ENCODE measurements at places on chromosomes 12 and 14.

DNA sequence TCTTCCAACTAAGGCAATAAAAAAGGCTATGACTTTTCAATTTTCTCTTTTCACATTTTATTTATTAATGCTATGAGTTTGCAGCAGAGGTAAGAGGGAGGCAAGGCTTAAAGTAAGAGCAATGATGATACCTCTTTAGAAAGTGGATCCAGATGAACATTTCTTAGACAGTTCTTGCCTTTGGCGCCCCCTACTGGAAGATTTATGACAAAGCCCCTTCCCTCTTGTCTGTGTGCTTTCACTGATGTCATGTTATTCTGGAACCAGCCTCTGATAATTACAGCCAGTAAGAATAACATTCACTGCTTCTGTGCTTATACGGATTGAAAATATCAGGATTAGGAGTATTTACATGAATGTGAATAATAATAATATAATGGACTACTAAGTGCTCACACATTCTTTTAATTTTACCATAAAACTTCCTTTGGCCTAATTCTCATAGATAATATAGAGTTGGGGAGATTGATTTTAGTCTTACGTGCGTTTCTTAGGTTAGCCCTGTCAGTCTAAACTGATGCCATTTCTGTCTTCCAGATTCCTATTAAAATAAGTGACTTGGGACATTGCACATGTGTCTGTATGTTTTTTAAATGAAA, 1929.9 kb upstream of the SEL1L start:
- no peak for DNase-seq

DNA sequence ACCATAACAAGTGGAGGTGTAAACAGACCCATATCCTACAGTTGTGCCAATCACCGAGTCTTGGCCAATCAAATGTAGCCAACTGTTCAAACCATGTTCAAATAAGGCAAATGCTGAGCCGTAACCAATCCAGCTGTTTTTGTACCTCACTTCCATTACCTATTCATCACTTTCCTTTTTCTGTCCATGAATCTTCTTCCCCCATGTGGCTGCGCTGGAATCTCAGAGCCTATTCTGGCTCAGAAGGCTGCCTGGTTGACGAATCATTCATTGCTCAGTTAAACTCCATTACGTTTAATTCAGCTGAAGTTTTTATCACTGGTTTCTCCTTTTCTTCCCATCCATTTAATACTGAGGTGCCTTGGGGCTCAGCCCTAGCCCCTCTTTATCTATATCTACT, 71.1 kb downstream of the TBC1D30 start:
- no peak for DNase-seq

- DNase-seq = no peak
Observed at GRCh38 chr12:71157601-71158233, at the start of gene TSPAN8. Gene TSPAN8, minus strand, starts transcription at chr12:71157999. Its CDS starts 321 bp downstream, at chr12:71157678.

GRCh38 chr12:11651785-11652184, 2.3 kb downstream of the ETV6 start:
- DNase-seq = no peak

GRCh38 chr14:22819151-22819988, 4.1 kb upstream of the SLC7A7 start:
- DNase-seq = peak; percentile 61

GRCh38 chr12:116267948-116268347, 9.5 kb downstream of the MED13L start:
- DNase-seq = no peak

GRCh38 chr14:56100556-56100955, 17.7 kb upstream of the PELI2 start:
- DNase-seq = no peak

GRCh38 chr14:23021434-23021833, 11.5 kb upstream of the C14orf93 start:
- no peak for DNase-seq

GRCh38 chr12:93176165-93176564, 201.6 kb upstream of the NUDT4 start:
- no peak for DNase-seq

DNA sequence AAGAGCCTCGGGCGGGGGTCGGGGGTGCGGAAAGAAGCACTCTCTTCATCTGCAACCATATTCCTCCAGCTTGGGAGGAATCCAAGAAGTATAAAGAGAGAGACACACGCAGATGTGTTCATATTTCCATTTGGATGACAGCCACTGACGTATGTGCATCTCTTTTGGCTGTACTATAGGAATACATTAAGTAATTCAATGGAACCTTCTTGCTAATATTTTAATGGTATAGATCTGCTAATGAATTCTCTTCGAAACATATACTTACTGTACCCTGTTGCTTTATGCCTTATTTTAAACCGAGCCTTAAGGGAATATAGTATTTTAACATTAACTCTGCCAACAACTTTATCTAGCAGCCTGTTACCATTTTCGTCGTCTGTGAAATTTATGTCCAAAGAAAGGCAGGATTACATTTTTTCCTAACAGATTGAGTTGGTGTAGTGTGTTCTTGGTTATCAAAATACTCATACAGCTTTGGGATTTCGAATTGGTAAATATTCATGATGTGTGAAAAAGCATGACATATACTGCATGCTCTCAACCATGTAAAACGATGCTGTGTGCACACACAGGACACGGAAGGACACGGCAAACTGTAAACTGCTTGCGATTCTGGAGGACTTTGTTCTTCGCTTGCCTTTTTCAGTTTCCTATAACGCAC, 84.5 kb downstream of the CCDC88C start:
- no peak for DNase-seq

DNA sequence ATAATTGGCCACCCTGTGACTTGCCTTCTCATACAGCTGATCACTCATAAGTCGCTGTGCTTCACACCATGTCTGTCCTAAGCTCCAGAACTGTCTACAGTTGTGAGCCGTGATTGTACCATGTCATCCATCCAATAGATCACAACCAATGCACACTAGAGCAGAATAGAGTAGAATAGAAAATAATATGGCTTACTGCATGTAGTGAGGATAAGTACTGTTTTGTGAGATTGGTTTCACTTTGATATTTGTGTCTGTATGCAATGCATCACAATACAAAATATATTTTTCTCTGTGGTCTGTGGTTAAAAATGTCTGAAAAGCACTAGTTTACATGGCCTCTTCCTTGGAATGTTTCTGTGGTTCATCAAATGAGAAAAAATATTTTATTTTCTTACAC, 237.6 kb upstream of the PRKD1 start:
- DNase-seq = no peak

Measured in left hindlimb (tissue), 1 donor.